Coronary artery (tissue), 2 donors: ENCODE measurements at places on chromosomes 2 and 18.

- no peak for DNase-seq
These were observed 2.6 kb upstream of the UBE2F start for GRCh38 chr2:237964194-237964577.

DNA sequence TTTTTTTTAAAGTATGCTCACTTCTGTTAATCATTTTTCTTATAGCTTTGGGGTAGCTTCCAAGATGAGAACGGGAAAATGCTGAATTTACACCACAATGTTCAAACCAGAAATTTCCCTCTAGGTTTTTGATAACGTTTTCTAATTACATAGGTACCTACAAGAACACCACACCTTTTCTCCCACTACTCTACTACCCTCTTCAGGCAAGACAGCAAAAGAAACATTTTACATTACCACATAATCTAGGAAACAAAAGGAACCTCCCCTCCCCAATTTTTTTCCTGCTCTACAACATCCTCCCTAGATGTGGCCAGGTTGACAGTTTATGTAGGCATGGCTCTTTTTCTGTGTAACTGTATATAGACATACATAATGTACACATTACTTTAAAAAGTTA is 32.4 kb downstream of the NDUFAF7 start:
- DNase-seq: no peak

DNA sequence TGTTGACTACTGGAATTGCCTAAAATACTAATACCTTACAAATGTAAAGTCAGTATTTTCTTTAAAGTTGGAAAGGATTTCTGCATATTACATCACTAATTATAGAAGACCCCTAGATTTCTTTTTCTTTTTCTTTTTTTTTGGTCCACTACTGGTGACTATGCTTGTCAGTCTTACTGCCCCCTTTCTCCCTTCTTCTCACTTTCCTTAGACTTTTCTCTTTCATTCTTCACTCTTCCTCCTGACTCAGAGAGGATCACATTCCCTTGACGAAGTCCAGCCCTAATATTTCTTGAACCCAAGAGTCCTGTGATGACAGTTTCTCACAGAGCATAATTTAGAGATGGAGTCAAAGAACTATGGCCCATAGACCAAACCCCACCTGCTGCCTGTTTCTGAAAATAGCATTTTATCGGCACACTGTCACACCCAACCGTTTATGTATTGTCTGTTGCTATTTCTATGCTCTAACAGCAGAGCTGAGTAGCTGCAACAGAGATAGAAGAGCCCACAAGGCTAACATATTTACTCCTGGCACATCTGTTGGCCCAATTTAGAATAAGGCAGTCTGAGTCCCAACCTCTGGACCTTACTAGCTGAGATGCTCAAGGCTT is 40.6 kb upstream of the RIOK3 start:
- DNase-seq: no peak

GRCh38 chr2:159879051-159879604 is 81.1 kb upstream of the CD302 start:
- DNase-seq: no peak

GRCh38 chr2:188091220-188091619 is 200.5 kb upstream of the GULP1 start:
- no peak for DNase-seq

- DNase-seq: no peak
These were observed 37.4 kb upstream of the RPL31 start for GRCh38 chr2:100964681-100965169.

DNA sequence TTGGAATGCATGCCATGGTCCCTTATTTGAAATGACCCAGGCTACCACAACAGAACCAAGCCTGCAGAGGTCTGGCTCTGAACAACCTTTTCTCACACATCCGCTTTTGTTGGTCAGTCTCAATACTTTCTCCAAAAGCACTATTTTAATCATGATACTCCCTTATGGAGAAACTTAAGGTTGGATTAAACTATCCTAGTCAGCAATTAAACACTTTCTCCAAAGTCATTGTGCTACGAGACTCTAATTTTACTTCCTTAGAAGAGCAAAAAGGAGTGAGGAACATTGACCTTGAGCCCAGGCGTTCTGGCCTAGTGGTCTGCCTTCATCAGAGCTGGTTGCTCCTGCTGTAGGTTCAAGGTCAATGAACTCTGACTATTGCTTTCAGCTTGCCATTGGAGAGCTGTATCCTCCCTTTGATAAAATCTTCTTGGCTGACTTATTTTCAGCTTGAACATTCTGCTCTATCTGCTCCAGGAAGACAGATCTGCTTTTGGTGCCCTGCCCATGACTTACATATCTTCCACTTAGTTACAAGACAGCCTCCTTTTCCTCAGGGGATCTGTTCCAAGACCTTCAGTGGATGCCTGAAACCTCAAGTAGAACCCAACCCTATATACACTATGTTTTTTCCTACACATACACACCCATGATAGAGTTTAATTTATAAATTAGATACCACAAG is 91.2 kb downstream of the NCKAP5 start:
- no peak for DNase-seq

DNA sequence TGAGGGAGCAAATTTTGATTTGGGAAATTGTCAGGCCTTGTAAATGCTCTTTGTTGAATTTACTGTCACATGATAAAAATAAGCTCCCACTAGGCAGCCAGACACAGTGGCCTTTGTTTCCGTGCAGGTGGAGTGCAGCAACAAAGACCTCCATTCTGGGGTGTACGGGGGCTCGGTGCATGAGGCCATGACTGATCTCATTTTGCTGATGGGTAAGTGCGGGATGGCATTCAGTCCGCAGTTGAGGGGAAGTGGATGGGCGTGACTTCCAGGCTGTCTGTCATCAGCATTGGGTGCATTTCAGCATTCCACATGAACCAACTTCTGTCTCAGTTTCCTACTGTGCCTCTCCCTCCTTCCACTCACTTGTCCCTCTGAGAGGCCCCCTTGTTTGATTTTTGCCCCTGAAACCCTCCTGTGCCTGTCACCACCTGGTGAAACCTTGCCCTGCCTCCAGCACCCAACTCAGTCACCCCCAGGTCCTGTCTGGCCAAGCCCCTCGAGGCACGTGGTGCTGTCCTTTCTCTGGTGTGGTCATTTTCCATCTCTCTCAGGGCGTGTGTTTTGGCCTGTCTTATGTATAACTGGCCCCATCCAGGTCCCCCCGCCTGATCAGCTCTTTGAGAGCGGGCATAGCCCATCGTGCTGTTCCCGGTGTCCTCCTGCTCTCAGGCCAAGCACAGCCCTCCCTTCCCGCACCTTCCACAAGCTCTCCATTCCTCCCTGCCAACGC is 16.3 kb downstream of the CNDP2 start:
- DNase-seq: peak; percentile 56

GRCh38 chr2:128791985-128792320 is 473.3 kb upstream of the HS6ST1 start:
- DNase-seq: no peak

DNA sequence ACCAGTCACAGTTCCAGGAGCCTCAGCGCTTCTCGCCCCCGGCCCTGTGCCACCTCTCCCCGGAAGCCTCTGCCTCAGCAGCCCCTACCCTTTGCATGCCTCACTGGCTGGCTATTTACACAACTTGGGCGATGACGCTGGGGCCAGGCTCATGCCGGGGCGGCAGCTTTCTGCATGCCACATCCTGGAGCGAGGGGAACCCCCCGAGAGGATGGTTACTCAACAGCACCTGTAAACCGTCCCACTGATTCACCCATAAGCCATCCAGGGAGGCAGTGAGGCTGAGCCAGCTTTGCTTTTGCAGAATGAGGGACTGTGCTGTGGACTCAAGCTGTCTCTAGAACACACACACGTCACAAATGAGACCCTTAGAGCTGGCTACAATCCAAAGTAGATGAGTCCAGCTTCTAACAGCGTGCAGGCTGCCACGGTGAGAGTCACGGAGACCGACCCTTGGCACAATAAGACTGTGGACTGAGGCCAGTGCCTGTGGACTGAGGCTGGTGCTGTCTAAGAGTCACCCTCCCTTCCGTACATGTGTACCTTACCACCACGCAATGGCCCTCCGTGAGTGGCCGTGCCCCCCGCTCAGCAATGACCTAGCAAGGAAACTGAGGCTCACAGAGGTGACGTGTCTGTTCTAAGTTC is 45.6 kb upstream of the ODC1 start:
- DNase-seq: peak; percentile 50

DNA sequence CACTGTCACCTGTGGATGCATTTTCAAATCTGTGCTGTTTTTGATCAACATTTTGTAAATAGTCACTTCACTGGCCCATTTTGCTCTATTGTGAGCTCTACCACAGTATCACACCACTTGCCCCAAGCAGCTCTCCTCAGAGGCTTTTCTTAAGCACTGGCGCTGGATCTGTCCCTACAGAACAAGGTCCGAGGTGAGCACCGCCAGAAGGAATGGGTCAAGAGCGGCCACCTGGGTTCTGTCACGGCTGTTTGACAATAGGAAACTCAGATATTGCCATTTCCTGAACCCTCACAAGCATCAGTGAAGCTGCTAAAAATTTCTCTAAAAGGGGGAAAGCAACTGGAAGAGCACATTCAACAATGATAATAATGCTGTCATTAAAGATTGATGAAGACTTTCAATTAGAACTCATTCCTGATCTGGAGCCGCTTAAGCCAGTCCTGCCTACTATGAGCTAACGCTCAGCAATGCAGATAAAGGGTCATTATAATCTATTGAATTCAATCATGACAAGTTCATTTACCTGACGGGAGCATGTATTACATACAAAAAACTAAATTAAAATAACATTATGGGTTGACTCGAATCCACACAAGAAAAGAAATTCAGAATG is 514.0 kb downstream of the GALR1 start:
- DNase-seq: no peak

- no peak for DNase-seq
These were observed 62.4 kb upstream of the ATG16L1 start for GRCh38 chr2:233189025-233189424.

- DNase-seq: peak; percentile 46
These were observed 116.4 kb downstream of the RTP5 start for GRCh38 chr2:241985986-241986329.

DNA sequence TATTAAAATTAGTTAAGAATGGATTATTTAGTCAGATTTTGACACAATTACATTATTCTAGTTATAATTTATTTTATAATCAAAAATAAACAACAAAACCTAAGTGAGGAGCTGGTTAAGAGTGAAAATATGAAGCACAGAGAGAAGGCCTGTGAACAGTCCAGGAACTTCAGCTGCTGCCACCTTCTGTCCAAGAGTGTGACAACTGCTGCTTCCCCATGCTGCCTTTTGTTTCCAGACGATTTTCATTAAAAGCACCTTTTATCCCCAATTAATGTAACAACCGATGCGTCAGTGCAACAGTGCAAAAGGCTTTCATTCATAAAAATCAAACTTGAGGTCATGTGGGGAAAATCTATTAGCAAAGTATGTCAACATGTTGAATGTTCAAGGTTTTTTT is 363.6 kb downstream of the CTNNA2 start:
- DNase-seq: no peak

DNA sequence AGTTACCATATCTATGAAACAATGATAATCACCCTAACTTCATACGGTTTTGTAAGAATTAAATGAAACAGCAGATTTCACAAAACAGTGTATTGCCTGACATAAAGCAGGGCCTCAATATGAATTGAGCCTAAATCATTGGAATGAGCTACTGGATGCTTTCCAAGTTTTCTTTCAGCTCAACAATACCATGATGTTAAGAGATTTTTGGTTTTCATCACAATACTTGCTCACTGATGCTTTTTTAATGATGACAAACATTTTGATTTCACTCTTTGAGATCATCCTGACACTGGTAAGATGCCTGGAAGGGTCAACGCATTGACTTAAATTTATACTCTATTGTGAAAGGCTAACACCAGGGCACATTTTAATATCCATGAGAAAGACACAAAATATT is 377.5 kb downstream of the ZNF521 start:
- DNase-seq: no peak

- peak; percentile 58 for DNase-seq
These were observed 7.1 kb downstream of the SH3BP4 start for GRCh38 chr2:234958746-234959395.

GRCh38 chr2:127024769-127025358 is 82.1 kb downstream of the BIN1 start:
- no peak for DNase-seq

DNA sequence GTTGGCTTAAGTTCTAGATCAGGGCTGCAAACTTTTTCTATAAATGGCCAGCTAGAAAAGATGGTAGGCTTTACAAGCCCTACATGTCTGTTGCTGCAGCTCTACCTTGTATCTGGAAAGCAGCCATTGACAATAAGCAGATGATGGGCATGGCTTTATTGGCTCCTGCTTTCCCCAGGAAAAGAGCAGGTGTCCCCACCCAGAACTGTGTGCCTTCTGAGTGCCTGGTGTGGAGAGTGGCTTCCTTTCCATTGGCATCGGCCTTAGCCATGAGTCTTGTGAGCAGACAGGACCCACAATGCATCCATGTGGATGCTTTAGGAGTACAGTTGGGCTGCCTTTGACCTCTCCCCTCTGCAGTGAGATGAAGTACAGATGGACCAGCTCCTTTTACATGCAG is 120.2 kb downstream of the CD8B2 start:
- DNase-seq: no peak

GRCh38 chr2:96144481-96145035 is 682 bp downstream of the DUSP2 start:
- DNase-seq: no peak

GRCh38 chr2:42568401-42569115 is at the start of gene MTA3:
Gene MTA3, plus strand, starts transcription at chr2:42568632. Its CDS starts 114 bp downstream, at chr2:42568746.
- peak; percentile 76 for DNase-seq

GRCh38 chr18:72107647-72108383 is 436.3 kb downstream of the CBLN2 start:
- no peak for DNase-seq

DNA sequence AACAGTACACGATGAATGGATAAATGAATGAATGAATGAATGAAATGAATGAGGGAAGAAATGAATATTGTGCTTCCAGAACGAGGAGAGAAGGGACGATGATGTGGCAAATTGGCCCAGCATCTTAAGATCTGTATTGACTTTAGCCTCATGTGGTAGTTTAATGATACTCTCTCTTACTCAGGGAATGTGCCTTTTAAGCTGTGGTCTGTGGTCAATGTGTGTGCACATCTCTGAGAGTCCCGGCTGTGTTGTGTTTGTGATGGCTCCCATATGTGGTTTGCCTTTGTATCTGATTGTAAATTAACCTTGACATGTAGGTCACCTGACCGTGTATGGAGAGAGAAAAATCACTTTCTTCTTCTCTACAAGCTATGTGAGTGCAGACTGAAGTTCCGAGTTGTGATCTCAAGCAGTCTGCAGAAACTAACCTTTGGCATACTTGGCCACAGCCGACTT is 91.2 kb downstream of the NEDD4L start:
- DNase-seq: no peak

DNA sequence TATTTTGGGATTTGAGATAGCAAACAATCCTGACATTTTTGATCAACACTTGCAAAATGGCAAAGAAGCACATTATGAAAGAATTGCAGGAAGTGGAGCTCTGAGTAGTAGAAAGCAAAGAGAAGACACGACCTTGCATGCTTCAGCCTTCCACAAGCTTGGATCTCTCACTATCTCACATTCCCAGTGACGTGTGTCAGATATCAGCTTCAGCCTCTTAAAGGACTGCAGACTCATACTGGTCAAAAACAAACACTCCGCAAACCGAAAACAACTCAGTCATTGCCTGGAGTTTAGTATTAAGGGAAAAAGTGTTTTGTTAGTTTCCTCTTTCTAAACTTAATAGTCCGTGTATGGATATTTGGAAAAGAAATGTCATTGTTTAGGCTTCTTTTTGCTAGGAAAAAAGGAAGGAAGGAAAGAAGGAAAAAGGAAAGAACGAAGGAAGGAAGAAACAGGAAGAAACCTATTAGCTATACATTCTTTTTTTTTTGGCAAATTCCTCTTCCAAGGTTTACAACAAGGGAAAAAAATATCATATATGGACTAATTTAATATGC is 32.6 kb upstream of the SLC40A1 start:
- no peak for DNase-seq
